ENCODE measurements at places on chromosomes 5 and 9.

- DNase-seq: no peak
Observed at GRCh38 chr5:44532981-44533380, 143.8 kb upstream of the FGF10 start.

DNA sequence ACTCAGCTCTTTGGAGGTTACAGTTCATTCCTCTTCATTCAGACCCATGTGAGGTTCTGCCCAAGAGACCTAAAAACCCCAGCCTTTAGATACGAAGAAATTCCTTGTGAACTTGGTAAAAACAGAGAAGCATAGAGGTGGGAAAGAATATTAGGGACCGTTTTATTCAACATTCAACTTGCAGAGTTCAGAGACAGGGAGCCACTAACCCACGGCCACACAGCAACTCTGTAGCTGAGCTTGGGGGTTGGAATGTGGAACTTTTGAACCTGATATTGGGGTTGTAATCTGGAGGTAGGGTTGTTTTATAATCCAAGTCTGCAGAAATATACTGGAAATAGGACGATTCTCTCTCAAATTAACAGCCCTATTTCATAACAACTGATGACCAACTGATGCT, 10.8 kb upstream of the BOD1 start:
- no peak for DNase-seq

GRCh38 chr5:116632890-116633289, 58.3 kb upstream of the SEMA6A start:
- DNase-seq: no peak

DNA sequence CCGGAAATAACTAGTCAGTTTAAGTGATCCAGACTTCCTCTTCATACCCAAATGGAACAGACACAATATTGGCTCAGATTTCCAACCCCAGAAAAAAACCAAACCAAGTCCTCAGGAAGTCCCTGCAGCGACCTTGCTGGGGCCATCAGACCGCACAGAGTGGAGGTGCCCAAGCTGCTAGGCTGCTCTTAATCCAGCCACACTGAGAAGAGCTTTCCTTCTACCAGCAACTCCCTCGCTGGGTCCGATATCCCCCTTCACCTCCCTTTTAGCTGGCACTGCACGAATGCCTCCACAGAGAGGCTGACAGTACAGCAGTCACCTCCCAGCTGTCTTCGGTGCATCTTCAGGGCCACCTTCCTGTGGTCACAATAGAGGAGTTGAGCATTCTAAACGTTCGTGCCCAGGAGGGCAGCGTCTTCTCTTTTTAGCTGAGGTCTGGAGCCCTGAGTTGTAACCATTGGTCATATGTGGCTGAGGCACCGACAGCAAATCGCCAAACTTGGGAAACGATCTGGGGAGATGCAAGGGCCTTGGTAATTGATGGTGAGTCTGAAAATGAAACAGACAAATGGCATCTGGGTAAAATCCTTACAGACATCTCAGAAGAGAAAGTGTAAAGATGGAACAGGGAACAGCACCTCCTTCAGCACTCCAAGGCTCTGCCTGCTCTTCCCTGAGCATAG, 5.7 kb downstream of the NAIF1 start:
- no peak for DNase-seq

DNA sequence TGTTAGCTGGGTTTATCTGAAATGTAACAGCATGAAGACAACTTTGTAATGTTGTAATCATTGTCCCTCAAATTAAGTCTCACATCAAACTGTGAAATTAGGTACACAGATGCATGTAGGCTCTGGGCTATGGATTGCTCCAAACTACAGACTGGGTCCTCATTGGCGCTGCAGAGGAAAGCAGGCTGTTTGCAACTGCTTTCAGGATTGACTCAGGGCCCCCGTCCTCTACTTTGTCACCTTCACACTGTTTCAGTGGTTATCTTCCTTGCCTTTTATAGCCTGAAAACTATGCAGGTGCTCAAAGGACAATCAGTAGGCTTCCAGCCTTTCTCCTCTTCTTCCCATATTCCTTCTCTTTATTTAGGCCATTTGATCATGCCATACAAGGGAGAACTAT, 18.0 kb downstream of the GRAMD2B start:
- DNase-seq: no peak

DNA sequence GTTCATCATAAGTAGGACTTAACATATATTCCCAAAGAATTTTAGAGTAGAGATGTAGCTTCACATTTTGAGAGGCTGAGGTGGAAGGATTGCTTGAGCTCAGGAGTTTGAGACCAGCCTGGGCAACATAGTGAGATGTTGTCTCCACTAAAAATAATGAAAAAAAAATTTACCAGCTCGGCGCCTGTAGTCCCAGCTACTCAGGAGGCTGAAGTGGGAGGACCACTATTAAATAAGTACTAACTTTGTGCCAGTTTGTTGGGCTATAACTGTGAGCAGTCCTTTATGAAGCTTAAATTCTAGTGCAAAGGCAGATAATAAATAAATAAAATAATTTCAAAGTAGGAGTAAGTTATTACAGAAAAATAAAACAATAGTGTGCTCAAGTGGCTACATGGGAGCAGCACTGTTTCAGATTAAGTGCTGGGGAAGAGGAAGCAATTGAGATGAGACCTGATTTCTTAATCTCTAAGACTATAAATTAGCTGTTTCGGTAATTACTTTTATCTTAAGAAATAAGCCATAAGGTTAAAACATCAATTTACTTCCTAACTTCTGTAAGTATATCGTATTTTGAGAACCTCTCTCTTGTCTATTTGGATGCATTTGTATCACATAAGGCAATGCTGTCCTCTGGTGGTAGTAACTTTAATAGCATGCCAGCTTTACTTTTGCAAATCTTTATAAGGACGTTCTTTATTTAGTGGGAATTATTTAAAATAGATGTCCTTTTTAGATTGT, 98.9 kb downstream of the CSNK1G3 start:
- no peak for DNase-seq

- DNase-seq: no peak
Observed at GRCh38 chr5:30930736-30931135, 262.8 kb upstream of the CDH6 start.

DNA sequence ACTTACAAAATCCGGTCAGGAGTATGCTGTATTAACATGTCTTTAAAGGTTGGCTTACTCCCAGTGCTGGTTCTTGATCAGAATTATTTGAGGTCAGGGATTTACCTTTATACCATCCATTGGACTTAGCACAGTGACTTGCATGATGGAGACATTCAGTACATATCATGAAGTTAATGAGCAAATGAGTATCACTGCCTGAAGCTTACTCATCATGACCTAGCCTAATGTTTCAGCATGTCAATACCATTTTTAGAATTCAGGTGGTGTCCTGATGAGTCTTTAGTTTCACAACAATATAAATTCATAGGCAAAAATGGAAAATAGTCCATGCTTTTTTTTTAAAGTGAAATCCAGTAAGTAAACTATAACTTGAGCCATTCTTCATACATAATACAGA, 226.0 kb upstream of the C9orf72 start:
- no peak for DNase-seq

GRCh38 chr5:103333376-103333775, 74.8 kb downstream of the MACIR start:
- no peak for DNase-seq

DNA sequence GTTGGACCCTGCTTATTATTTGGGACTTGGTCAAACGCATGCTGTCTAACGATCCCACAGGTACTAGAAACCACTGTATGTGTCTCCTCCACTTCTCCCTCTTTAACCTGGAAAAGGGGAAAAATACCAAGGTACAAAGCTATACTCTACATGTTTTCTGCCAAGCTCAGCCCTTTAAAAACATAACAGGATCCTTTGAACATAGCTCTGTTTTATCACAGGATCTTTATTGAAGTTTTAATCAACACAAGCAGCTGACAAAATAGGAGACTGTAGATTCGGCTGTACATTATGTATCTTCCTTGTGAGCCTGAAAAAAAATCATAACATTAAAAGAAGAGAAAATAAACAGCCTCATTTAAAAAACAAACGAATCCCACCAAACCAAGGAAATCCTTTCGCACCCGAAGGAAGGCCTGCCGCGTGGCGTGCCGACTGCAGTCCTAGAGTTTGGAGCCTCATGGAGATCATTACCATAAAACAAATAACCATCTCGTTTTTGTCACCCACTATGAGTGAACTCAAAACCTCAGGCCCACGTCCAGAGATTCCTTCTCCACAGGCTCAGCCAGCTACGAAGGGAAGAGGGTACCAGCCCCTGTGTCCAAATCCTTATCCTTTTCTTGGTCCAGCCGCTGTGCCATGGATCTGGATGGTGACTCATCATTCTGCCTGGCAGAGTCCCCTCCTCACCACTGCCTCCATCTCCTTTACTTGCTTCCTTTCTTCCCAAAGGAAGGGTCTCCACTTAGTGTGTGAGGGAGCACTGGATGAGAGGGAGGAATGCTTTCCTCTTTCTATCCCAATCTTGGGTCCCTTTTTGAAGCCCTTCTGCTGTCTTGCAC, 651.1 kb downstream of the CCDC171 start:
- no peak for DNase-seq

- DNase-seq: no peak
Observed at GRCh38 chr5:82332064-82332855, 54.1 kb upstream of the RPS23 start.

DNA sequence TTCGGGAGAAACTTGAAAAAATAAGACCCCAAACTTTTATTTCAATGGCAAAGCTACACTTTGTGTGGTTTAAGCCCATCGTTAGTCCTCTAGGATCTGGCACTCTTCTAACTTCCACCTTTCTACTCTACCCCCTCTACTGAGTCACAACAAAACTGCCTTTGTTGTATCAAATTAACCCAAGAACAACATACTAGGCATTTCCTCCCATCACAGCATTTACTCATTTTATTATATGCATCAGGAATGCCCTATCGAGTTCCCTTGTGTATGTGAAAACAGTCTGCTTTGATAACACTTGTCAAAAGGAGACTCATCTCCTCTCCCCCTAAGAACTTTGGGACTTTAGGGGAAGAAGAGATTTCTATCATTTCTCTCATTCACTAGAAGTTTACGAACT, 158.9 kb upstream of the FREM1 start:
- no peak for DNase-seq

- DNase-seq: no peak
Observed at GRCh38 chr5:120510994-120511686, 47.0 kb downstream of the PRR16 start.

DNA sequence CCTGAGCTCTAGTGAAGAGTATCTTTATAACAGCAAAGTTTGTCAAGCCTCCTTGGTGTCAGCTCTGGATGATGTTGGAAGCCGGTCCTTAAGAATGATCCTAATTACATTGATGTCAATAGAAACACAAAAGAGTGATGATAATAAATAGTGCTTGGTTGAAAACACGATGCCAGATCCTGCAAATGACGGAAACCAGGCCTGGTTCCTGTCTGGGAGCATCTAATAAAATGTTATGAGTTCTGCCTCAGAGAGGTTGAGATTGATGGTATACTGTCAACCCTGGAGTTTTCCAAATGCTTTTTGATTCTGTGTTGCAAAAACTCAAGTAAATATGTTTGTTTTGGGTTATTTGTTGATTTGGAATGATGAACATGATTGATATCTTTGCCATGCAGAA, 23.3 kb downstream of the HMHB1 start:
- no peak for DNase-seq

GRCh38 chr9:109894921-109895758, 115.1 kb downstream of the PALM2AKAP2 start:
- DNase-seq: no peak

- DNase-seq: no peak
Observed at GRCh38 chr5:116418774-116419173, 155.8 kb downstream of the SEMA6A start.

DNA sequence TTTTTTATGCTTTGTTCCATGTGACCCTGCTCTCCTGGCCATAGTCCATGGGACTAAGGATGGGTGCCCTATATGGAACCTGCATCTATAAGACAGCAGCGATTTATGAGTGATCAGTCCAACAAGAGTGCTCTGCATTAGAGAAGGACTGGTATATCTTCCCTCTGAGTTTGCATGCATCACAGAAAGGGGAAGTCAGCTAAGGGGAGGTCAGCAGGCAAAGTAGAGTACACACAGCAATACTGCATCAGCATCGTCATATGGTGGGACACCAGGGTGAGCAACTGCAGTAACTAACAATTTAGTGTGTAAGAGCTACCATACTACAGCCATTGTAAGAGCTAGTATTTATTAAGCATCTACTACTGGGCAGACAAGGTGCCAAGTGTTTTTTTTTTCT, 311.3 kb downstream of the NDUFS4 start:
- DNase-seq: no peak

GRCh38 chr9:8221462-8221861, 421.9 kb upstream of the DMAC1 start:
- DNase-seq: no peak

GRCh38 chr5:53037141-53037859, 48.1 kb downstream of the ITGA2 start:
- no peak for DNase-seq

DNA sequence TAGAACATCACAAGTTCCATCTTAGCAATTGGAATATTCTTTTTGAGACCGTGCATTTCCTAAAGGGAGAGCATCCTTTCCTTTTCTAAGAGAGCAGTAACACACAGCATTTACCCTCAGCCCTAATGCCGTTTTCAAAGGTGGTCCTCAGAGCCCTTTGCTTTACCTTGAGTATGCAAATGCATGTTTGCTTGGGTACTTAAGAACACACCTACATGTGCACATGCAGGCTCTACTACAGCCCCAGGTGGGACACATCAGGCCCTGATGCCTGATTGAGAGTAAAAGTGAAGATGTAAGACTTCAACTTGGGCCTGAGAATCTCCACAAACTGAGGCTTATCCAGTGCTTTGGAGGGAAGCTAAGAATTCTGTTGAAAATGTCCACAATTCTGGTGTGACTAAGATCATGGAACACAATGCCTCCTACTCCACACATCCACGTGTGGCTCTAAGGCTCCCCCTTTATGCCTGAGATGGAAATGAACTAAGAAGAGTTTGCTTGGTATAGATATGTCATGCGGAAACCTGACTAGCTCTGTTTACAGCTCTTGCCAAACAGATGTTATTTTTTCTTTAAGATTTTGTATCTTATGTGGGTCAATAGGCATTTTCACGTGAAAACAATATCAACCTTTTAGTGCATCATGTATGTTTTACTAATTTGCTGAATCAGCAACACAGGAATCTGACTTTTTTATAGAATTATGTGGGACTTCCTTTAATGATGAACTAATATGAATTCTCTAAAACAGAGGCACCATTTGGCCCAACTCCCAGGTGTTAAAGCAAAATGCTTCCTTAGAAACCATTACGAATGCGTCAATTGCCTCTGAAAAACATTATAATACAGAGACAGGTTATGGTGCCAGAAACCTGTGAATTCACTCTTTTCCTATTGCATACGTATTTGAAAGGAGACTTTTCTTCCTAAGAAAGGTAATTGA, 48.9 kb upstream of the SLC2A8 start:
- no peak for DNase-seq

DNA sequence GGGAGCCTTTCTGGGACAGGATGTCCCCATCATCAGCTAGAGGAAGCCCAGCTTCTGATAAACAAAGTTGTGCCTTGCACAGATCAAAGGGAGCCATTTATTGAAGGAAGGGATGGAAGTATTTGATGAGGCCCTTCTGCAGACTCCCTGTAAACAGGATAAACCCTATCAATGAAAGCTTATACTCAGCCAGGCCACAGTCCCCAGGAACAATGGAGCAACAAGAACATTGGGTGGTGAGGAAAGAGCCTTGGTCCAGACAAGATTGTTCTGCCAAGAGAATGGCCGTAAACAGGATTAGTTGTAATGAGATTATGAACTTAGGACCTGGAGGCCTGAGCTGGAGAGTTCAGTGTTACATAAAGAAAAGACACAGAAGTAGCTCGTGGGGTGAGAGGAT, 40.5 kb upstream of the LIFR start:
- DNase-seq: no peak

All from kidney (tissue), 22 donors.